ENCODE measurements at places on chromosomes 16 and 17.

DNA sequence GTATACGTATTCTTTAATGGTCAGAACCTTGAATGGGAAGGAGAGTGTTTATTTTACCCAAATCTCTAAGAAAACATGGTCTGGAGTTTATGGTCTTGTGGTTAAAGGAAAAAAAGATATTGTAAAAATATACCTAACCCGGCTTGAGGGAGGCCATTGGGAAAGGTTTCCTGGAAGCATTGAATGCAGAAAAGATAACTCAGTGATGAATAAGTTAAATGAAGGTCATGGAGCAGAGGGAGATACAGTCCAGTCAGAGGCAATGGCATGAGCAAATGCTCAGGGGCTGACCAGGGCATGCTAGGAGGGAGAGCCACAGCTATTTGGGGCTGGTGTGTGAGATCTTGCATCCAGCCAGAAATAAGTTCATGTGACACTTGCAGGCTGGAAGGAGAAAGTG, 430.4 kb upstream of the CDH5 start:
- no peak for DNase-seq

- no peak for DNase-seq
These were observed 38.0 kb downstream of the MMP15 start for GRCh38 chr16:58063377-58064076.

DNA sequence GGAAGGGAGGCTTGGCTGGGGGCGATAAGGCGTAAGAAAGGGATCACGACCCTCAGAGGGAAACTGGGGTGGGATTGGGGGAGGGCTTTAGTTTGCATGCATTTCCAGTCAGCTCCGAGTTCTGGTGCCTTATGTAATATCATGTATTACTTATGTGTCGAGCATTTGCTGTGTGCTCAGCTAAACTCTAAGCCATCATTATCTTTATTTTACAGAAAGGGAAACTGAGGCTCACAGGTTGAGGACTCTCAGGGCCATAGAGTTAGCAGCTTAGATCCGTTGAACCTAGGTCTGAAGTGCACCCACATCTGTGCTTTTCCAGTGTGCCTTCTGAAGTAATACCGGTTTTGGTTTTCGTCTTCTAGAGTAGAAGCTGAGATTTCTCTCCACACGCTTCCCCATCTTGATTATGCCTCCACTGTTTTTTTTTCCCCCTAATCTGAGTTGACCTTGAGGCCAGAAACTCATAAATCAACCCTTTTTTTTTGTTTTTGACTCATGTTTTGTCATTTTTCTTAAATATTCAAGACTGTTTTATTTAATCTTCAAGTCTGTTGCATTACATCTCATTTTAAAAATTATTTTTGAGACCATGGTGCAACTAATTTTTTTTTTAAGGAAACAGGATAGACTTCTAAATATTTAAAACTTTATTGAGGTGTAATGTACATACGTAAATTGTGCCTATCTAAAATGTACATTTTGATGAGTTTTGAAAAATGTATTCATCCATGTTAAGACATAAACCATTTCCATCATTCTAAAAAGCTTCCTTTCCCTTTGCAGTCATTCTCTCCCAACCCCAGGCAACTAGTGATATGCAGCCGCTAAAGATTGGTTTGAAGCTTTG, 741 bp downstream of the CYB5B start:
- DNase-seq, result no peak

GRCh38 chr16:10297341-10298006, 88.4 kb upstream of the ATF7IP2 start:
- peak; percentile 48 for DNase-seq

- no peak for DNase-seq
These were observed 4.5 kb downstream of the TRPV2 start for GRCh38 chr17:16419929-16420271.

DNA sequence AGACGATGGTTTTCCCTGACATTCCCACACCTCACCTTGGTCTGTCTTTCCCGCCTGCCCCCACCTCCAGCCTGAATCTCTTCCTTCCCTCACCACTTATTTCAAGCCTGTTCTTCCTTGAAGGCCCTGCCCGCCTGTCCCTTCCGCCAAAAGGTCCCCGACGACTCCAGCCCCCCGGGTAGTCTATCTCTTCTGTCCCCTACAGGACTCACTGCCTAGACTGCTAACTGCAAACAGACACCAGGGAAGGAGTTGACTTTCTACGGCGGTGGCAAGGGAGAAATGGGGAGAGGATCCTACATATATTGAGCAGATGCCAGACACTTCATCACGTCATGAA, 53.7 kb downstream of the NT5M start:
- no peak for DNase-seq

DNA sequence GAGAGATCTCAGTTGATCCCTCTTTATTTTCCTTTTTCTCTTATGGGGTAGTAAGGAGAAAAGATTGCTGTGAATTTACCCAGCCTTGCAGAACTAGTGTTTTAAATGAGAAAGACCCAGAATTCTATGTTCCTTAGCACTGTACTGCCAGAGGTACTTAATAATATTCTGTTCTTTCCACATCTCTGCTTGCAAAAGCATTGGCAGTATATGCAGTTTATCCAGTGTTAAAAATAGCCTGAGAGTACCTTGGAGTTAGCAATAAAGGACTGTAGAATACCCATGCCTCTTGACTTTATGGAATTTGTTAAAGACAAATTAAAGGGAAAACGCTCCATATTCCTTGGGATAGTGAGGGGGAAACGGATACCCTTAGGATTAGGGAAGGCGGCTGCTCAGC, 11.9 kb downstream of the SLC7A6 start:
- no peak for DNase-seq

DNA sequence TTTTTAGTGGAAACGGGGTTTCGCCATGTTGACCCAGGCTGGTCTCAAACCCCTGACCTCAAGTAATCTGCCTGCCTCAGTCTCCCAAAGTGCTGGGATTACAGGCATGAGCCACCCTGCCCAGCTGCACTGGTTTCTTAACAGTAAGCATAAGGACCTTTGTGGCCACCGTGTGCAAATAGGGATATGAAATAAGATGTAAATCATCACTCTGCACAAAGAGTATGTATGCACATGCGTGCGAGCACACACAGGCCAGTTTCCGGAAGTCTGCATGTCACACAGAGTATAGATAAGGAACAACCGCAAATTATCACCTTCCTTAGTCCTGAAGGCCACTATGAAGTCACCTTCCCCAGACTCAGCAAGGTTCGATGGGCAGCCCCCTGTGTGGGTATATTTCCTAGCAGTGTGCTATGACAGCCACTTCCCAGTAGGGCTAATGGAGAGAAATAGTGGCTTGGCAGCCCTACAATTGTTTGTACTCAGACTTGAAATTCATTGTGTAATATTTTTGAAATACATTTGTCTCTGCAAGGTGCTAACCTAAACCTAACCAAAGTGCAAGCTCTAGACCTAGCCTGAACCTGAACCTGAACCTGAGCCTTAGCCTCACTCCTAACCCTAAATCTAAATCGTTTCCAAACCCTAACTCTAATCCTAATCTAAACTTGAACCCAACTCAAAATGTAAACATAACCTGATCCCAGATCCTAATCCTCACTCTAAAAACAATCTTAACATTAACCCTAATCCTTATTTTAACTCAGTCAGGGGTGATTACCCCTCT, 48.4 kb upstream of the SKAP1 start:
- DNase-seq, result peak; percentile 41

- DNase-seq, result no peak
These were observed 442.6 kb downstream of the SHISA9 start for GRCh38 chr16:13344001-13344400.

- DNase-seq, result no peak
These were observed 18.2 kb downstream of the COTL1 start for GRCh38 chr16:84599521-84600202.

GRCh38 chr17:1315409-1315808, 35.9 kb downstream of the TRARG1 start:
- no peak for DNase-seq

DNA sequence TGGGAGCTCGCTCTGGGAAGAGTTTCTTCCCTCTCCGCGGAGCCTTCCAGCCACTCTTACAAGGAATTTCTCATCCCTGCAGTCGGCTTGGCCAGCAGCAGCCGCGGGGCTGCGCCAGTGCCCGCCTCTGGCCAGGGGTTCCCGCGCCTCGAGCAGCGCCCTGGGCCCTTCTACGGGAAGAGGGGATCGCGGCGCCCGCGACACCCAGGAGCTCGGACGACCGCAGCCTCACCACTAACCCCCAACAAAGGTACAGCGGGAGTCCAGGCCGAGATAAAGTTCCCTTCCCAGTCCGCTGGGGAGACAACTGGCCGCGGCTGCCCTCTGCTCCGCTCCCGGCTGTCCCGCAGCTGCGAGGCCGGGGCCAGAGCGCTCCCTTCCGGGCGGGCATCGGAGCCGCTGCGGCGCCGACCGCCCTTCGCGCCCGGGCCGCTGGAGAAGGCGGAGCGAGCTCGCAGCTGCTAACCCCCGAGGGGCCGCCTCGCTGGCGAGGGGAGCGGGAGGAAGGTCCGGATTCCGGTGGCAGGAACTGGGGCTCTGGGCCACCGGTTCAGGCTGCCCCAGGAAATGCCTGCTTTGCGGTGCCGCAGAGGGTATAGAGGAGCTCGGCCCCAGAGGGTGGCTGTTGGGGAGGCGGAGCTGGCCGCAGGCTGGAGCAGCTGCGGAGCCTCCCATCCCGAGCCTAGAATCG, 3.6 kb upstream of the HS3ST3B1 start:
- DNase-seq, result no peak

- DNase-seq, result no peak
These were observed 70.8 kb downstream of the NLK start for GRCh38 chr17:28113269-28113668.

DNA sequence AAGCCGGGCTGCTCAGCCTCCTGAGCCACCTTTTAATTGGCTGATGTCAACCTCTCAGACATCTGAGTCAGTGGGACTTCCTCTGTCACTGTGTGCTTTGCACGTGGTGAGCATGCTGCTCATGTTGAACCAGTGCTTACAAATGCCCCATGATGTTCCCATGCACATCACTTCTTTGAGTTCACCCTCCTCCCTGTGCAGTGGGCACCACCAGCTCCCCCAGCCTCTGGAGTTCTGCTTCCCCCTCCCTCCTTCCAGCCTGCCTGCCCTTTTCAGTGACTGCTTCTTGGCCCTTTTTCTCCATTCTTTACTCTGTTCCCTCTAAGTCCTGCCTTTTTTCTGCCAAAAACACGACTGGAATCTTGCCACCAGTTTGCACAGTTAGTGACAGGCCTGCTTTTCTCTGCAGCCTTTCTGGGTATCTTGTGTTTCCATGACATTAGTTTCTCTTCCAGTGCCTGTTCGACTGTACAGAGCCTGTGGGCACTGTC, 41.6 kb downstream of the USP10 start:
- DNase-seq, result no peak

Measured in GM12891 (cell line).